Ascending aorta (tissue), 2 donors: ENCODE measurements at places on chromosomes 11 and 22.

GRCh38 chr11:46894961-46895360, 23.4 kb downstream of the LRP4 start:
- DNase-seq: no peak

GRCh38 chr22:26401726-26402125, 27.3 kb upstream of the ASPHD2 start:
- no peak for DNase-seq

DNA sequence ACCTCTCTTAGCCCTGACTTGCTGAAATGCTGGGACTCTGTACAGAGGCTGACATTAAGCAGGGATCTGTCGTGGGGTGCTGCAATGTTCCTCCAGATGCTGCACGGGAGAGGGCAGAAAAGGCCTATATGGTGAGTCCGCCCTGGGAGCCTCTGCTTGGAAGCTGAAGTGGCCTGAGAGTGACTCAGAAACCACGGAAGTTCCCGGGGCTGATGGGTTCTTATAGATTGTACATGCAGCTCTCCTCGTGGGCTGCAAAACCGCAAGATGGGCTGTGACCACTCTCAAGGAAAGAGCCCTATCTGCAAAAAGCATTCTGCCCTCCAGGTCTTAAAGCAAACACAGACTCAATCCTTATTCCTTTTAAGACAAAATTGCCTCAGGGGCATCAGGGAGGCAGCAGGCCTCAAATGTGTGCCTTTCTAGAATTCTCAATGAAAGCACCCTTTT, 5.8 kb upstream of the SLC43A3 start:
- DNase-seq: peak; percentile 67

DNA sequence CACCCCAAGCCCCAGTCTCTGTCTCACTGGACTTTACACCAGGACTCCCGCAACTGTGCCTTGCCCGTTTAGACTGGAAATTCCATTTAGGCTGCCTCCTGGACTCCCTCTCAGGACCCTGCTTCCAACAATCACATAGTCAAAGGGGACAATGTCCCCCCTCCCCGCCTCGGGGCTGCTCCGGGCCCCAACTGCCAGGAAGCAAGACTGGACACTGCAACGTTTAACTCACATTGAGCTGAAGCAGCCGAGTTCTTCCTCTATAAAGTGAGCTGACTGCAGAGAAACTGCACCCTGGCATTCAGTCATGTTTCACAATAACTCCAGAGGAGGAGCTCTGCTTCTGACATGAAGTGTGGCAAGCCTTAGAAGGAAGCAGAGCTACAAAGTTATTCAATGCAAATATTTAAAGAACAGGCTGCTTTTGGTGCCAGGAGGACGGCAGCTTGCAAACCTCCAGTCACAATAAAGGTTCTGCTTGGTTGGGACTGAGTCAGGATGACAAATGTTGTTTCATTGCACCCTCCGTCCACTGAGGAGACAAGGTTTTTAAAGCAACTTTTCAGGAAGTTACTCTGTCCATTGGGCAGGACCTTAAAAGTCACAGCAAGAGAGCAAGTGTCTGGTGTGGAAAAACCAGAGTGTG, 19.9 kb downstream of the PACSIN2 start:
- DNase-seq: peak; percentile 92

DNA sequence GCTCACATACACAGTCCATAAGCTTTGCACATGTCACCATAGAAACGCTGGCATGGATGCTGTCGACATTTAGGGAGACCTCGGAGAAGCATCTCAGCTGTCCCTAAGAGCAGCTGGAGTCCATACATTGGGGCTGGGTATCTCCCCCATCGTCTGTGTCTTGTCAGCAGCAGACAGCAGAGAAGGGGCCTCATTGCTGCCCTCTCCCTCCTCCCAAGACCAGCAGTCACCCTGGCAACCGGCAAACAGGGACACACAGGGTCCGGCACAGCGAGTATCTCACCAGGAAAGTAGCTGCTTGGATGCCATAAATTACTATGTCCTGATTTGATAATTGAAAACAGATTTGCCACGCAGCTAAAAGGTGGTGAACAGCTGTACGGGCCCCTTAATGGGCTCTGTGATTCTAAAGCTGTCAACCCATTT, 84.4 kb downstream of the CD44 start:
- DNase-seq: no peak

DNA sequence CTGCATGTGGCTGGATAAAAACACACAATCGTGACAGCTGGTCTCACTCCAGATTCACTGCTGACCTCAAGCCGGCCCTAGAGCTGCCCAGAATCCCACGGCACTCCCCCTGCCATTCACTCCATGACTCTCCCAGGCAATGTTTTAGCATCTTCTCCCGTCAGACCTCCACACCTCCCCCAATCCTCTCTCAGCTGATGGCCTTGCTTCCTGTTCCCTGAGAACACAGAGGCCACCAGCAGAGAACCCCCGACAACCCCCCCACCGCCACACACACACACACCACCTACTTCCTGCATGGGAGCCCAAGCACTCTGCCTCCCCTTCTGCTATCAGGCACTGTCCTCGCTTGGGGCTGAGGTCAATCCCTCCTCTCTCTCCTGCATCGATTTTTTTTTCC, 9.3 kb downstream of the TNKS1BP1 start:
- DNase-seq: no peak

- DNase-seq: no peak
Observed at GRCh38 chr11:31795706-31796498, 15.2 kb downstream of the PAX6 start.

- DNase-seq: no peak
Observed at GRCh38 chr22:43205748-43206508, 19.0 kb upstream of the TTLL12 start.

GRCh38 chr11:125289419-125290098, 125.0 kb downstream of the PKNOX2 start:
- no peak for DNase-seq

DNA sequence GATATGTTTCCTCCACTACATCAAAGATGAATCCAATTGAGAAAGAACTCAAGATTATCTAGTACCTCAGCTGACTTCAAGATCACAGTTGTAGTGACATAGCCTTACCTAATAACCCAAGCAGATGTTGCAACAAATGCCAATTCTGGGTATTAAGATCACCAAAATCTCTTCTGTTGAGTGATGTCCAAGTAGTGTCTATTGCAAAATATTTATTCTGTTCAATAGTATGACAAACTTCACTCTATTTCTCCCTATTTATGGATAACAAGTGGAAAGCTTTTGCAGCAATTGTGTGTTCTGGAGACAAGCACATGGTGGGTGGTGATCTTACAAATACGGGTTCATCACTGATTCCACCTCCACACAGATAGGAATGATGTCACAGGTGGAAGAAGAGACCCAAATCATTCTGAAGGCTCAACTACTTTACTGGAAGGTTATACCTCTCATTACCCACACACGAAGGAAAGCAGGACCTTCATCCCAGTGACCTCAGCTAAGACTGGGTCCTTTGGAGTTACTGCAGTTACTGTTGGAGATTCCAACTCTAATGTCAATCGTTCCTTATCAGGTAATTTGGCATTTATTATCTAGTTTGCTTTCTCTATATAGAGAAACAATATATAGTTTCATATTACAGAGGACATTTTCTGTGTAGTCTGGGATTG, 72.0 kb downstream of the CD44 start:
- no peak for DNase-seq

- no peak for DNase-seq
Observed at GRCh38 chr11:45076761-45077160, 69.7 kb upstream of the PRDM11 start.

DNA sequence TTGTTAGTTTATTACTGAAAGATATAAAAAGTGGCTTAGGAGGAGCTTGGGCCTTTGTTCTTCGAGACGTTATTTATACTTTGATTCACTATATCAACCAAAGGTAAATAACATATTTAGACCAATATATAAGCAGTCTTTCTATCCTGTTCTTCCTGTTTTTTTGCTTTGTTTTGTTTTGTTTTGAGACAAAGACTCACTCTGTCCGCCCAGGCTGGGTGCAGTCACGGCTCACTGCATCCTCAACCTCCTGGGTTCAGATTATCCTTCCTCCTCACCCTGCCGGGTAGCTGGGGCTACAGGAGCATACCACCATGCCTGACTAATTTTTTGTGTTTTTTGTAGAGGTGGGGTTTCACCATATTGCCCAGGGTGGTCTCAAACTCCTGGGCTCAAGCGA, 66.8 kb downstream of the ATM start:
- no peak for DNase-seq

- DNase-seq: peak; percentile 60
Observed at GRCh38 chr11:6615882-6616585, 3.2 kb downstream of the TPP1 start.

- peak; percentile 87 for DNase-seq
Observed at GRCh38 chr22:50250555-50251476, at the start of gene HDAC10. TSS of gene HDAC10 (minus strand) at chr22:50251265. CDS start at chr22:50251032, 233 bp downstream.

- no peak for DNase-seq
Observed at GRCh38 chr11:7906481-7906880, 24.6 kb downstream of the OR10A6 start.

DNA sequence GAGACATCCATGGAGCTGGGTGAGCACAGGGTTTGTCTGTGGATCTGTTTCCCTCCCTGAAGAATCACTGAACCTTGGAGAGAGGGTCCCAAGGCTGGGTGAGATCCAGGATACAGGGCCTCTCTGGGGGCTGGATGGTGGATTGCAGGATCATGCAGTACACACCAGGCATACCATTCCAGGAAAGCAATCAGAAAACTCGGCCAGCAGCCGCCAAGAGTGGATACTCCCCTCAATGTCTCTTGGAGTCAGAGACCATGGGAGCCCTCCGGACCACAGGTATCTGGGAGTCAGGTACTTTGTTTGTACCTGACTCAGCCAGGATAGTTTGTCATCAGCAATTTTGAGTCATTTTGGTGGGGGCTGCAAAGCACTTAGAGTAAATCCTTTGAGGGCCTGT, 14.6 kb upstream of the SYT13 start:
- no peak for DNase-seq

DNA sequence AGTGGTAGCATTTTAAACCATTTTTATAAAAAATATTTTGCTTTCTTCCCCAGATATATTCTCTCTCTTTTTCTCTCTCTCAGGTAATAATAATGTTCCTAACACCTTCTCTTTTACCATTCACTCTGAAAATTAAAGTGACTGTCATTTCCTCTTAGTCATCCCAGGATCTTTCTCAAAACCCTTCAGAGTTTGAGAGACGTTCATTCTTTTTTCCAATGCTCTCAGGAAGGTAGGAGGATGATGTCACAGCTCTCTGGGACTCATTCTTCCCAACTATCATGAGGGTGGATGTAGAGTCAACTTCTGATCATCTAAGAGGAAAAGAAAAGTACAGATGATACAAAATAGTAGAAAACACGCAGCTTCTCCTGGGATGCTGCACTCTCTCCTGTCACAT, 60.2 kb upstream of the CRTAM start:
- DNase-seq: no peak

GRCh38 chr11:15699978-15700377, 585.3 kb downstream of the INSC start:
- no peak for DNase-seq

GRCh38 chr11:74444173-74444826, 23.0 kb downstream of the KCNE3 start:
- DNase-seq: no peak

DNA sequence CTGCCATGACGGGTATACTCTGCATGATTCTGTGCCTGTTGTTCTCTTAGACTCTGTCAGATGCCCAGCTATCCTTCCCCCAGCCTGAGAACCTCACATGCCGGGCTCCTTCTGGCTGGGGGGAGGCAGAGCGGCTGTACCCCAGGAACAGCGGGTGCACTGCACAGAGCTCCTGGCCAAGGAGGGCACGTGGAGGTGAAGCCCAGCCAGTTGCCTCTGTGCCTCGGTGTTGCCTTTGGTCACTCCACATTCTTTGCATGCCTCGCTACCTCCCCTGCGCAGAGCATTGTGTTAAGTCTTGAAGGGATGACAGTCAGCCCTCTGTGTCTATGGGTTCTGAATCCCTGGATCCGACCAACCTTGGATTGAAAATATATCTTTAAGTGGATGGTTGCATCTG, 77.7 kb downstream of the FEZ1 start:
- no peak for DNase-seq

DNA sequence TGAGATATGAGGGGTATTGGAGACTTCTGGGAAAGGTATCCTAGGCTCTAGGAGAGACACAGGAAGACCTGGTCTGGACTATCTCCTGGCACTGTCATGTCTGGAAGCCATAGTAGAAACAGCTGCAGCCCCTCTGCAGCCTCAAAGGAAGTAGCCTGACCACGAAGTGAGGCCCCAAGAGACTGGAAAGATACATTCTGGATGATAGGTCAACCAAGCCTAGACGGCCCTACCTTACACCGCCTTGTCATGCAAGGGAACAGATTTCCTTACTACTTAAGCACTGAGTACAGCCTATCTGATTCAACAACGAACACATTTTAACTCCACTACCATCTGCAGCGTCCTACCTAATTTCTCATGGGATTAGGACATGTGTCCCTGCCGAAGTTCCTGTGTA, 31.1 kb downstream of the UQCR10 start:
- DNase-seq: no peak

DNA sequence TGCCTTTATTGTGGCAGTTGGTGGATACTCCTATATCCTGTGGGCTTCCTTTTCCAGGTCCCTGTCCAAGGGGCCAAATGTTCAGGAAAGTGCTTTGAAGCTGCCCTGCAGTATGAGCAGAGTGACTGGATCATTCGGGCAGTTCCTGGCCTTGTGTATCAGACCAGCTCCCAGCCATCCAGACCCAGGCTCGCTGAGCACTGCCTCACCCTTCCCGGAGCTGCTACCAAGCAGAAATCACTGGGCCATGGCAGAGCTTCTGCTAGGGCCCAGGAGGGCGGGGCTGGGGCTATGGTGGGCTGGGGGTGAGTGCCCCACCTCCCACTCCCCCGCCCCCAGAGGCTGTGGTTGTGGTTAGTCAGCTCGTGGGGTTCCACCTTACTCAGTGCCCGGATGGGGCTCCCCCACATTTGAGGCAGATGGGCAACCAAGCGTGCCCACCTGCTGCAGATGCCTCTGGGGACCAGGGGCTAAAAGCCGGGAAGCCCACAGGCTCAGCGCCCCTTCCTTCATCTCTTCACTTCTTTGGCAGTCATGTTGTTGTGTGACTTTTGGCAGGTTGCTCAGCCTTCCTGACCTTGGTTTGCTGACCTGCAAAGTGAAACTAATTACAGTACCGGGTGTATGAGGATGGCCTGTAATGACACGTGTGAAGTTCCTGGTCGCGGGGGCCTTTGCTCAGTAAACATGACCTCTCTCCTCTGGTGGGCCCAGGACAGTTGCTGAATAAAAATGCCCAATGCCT, 2.1 kb upstream of the LRRC32 start:
- DNase-seq: no peak

GRCh38 chr11:844693-845644, 2.3 kb downstream of the TSPAN4 start:
- peak; percentile 95 for DNase-seq

- peak; percentile 71 for DNase-seq
Observed at GRCh38 chr11:61567286-61568061, 13.4 kb downstream of the SYT7 start.

- DNase-seq: no peak
Observed at GRCh38 chr22:37068859-37069258, 17.3 kb downstream of the KCTD17 start.

DNA sequence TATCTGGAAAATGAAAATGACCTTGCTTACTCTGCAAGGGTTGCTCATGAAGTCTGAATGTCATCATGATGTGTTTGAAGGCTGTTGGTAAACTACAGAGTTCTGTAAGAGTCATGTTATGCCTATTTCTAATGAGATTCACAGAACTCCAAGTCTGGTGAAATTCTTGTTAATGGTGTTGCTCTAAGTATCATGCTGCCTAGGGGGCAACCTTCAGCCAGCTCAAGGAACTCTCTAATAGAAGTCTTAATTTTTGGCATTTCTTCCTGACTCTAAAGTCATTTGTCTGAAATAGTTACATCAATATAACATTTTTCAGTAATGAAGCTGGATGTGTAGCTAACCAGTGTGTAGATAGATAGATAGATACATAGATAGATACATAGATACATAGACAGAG, 302.8 kb downstream of the FAT3 start:
- DNase-seq: no peak

GRCh38 chr22:24905909-24906308, 40.6 kb downstream of the LHFPL7 start:
- DNase-seq: no peak
